Activated CD4-positive, alpha-beta memory T cell treated with anti-CD3 and anti-CD28 coated beads, Interleukin-2, amount 10 ng/mL, durations not matched to agents 7 days and 5 days (primary cell): ENCODE measurements at places on chromosomes 5 and 9.
A peak's percentile ranks its signal among the peaks of the same experiment; 100 is the strongest.

DNA sequence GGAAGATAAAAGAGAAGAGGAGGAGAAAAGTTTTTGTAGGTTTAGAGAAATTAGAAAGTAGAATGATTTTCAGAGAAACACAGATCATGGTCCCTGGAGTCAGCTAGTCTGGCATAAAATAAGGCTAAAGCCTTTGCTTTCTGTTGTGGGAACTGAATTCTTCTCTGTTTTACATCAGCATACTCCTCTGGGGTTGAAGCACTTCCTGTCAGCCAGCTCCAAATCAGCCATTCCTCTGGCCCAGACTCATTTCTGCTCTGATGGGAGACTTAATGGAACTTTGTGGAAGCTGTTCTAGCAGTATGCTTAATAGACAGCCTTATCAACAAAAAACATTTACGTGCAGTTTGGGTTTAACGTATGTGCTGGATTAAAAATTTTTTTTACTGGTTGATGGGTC, 143.2 kb downstream of the HMHB1 start:
- no peak for DNase-seq

- DNase-seq: no peak
Observed at GRCh38 chr5:133056891-133057290, 5.1 kb downstream of the HSPA4 start.

DNA sequence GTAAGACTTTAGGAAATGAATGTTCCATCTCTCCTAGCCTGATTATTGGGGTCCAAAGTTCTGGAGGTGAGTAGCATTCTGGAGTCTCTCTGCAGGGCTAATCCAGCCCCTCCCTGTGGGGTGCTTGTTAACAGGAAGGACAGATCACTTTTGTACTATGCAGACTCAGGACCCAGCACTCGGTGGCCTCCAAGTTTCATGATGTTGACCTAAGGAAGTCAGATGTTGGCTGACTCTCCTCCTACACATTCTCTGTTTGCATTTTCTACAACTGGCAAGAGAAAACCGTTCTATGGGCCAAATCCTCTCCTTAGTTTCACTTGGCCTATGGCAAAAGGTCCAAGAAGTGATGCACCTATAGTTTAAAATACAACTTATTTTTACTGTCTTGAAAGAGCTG, 5.5 kb upstream of the PDE8B start:
- DNase-seq: no peak

DNA sequence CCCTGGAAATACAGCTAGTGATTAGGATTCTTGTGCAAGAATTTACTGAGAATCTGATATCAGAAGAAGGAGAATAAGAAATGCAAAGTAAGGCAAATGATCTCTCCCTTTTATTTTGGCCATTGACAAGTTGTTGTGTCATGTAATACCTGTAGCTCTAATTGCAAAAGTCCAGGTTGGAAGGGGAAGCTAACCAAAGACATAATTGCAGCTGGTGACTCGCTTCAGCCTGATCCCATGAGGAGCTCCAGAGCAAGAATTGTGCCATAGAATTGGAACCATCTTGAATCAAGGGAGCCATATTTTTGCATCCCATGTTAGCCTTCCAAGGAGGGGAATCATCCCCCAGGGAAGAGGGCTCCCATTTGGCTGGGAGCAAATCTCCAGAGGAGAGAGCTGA, 149.6 kb upstream of the MOCS2 start:
- DNase-seq: no peak

- DNase-seq: no peak
Observed at GRCh38 chr9:93905473-93906133, 49.6 kb downstream of the BARX1 start.

- DNase-seq: no peak
Observed at GRCh38 chr5:149002761-149003689, 59.8 kb downstream of the SH3TC2 start.

GRCh38 chr5:36777105-36777757, 99.3 kb upstream of the NIPBL start:
- no peak for DNase-seq

- no peak for DNase-seq
Observed at GRCh38 chr5:169648725-169649310, 11.7 kb downstream of the DOCK2 start.

GRCh38 chr9:4904322-4905134, 80.5 kb upstream of the JAK2 start:
- no peak for DNase-seq

- no peak for DNase-seq
Observed at GRCh38 chr5:174971210-174971609, 246.8 kb downstream of the MSX2 start.

GRCh38 chr5:118506217-118506852, 482.0 kb downstream of the DTWD2 start:
- no peak for DNase-seq

- DNase-seq: no peak
Observed at GRCh38 chr5:96074870-96075269, 113.2 kb upstream of the ELL2 start.

DNA sequence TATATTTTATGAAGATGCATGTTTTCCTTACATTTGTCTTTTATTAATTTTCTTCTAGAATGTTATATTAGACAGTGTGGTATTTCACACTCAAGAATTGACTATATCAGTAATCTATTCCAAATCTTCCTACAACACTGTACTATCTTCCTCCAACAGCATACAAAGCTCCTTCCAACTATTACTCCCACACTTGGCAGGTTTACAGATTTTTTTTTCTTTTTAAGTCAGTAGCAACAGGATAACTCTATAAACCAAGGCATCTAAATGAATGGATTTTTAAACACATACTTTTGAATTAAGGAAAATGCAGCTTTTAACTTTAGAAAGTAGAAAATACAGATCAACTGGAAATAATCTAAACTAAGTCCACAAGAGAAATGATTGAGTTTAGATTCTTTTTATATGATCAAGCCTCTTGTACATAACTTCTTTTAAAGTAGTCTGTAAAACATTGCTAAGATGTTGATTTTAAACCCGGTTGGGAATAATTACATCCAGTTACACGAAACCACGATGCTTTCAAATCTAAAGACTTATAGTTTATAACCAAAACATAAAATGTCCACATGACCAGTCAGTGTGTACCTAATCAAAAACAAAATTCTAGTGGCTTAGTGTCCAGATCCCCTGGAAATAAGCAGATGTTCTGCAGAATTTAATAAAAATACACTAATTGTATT, 281.6 kb downstream of the ADAMTS6 start:
- no peak for DNase-seq

DNA sequence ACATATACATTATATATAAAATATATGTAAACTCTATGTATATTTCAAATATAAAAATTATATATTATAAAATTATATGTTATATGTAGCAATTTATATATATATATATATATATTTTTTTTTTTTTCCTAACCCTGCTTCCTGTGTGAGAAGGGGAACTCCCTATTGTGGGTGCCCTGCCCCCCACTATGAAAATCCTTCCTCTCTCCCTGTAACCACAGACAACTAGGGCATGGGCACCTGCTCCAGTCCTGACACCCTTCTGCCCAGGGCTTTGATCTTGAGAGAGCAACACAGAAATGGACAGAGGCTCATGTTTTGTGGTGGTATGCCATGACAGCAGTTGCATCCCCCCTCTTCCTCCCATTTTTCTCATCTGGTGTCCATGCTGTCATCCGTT, 148.7 kb upstream of the IL12B start:
- no peak for DNase-seq

GRCh38 chr9:87276851-87277261, 220.8 kb upstream of the DAPK1 start:
- no peak for DNase-seq

DNA sequence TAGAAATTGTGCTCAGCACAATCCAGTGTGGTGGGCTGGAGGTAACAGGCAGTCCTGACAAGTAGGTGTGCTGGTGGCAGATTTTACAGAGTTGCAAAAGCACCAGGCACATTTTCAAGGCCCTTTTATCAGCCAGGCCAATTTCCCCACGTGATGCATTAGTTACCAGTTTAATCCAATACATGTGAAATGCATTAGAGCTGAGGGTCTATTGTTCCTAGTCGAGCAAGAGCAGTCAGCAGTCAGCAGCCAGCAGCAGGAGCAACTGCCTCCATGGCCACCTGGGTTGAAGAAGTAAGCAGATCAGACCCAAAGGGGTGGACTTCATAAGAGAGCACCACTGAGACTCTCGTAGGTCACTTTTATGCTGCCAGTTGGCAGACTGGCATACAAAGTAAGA, 76.7 kb downstream of the EPB41L4A start:
- no peak for DNase-seq

DNA sequence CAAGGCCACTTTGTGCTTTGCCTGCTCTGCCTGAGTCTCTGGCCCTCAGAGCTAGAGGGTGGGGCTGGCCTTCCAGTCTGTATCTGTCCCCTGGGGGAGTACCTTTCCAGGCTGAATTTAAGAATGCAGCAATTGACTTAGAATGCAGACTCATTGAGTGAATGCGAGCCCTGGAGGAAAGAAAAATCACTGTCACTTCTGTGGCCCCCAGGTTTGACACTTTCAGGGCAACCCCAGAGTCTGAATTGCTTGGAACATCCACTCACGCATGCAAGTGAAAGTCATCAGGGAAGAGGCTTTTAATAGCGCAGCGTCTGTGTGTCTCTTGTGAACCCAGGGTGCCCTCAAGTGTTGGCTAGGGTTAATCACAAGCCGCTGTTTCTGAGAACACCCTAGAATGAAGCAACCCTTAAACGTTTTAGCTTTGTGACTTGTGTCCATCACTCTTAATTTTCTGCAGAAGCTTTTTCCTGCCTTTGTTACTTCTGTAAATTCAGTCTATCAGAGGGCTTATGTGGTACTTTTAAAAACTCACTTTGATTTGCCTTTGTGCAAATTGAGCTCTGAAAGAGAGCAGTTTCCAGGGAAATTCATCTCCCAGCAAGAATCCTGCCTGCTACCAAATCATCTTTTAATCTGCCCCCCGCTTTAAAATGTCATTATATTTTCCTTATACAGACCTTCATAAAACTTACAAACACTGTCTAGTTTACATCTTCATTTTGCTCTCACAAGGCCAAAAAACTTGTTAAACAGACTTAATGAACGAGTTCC, 146.8 kb upstream of the IQGAP2 start:
- peak; percentile 75 for DNase-seq

DNA sequence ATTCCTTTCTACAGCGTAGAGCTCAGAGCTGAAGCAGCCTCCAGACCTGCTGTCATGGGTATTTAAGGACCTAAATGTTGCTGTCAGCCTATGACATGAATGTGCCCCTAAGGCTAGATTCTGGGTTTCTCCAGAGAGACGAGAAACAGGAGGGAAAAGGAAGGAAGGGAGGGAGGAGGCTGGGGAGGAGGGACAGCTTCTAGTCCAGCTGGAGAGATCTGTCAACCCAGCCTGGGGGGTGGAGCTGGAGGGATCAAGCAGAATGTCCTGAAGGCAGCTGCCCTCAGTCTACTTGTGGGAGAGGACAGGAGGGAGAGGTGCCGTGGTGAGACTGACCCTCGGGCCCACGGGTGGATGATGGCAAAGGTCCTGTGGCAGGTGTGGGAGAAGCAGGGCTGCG, 1.1 kb upstream of the DBH start:
- no peak for DNase-seq

DNA sequence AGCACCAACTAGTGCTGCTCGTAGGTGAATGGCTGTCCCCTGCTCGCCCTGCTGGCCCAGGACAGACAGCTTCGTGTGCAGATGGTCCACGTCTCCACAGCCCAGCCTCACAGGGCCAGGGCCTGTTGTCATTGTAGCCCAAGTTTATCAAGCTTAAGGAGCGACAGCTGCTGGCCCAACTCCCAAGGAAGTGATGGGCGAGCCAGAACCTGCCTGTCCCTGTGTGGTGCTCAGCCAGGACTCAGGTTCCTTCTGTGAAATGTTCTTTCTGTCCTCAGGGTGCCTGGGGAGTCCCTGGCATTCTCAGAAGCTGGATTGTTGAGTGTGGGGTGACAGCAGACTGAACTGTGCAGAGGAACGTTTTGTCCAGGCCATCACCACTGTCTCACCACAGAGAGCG, 16.4 kb downstream of the TRIP13 start:
- no peak for DNase-seq
